ENCODE measurements at places on chromosomes 7 and 10.
A peak's percentile ranks its signal among the peaks of the same experiment; 100 is the strongest.

- no peak for DNase-seq
Observed at GRCh38 chr10:95509251-95509650, 51.9 kb downstream of the SORBS1 start.

GRCh38 chr10:121627876-121628581 is 29.8 kb upstream of the FGFR2 start:
- no peak for DNase-seq

GRCh38 chr10:6999232-6999925 is 411.5 kb downstream of the SFMBT2 start:
- peak; percentile 63 for DNase-seq

DNA sequence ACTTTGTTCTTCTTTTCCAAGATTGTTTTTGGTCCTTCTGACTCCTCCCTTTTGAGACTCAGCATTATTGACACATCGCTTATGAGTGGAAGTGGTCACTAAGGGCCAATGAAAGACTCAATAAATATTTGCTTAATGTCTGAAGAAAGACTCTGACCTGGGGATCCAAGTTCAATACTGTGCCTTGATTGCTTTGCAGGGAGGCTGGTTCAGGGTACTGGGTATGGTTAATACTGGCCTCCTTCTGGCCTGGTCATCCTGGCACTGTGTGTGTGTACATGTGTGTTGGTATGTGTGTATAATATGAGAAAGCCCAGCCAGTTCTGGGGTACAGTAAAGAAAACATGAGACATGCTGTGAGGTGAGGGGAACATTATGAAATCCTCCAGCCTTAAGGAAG is 7.6 kb upstream of the PDZD8 start:
- DNase-seq, result no peak

DNA sequence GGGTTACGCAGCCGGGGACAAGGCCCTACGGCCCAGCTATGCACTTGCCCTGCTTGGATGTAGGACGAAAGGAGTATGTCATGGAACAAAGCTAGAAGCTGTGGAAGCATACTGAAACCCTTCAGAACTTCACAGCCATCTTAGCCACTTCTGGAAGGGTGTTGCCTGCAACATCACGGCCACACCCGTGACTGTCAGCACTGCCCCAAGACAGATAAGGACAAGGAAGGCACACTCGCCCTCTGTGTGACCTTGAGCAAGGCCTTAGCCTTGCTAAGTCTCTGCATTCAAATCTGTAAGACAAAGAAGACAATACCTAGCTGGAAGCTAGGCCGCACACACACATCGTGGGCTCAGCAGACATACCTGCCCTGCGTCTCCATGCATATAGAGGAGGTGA is 352.5 kb upstream of the MGMT start:
- DNase-seq, result no peak

GRCh38 chr7:63030061-63030460 is 968.6 kb upstream of the ZNF722 start:
- no peak for DNase-seq

DNA sequence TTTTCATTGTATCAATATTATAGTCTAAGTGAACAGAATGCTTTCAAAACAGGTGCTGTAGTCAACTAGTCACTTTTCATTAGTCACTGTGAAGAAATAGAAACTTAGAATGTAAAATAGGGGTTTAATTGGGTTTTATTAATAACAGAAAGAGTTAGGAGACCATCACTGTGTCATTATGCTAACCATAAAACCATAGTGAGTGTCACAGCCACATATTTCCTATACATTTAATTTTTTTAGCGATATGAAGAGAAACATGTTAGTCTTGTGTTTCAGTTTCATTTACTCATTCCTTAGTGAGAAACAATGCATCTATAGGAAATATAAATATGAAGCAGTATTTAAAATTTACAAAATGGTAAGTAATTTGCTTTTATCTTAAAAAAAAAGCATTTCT is 22.2 kb downstream of the SPAG6 start:
- no peak for DNase-seq

- DNase-seq, result no peak
Observed at GRCh38 chr10:130185591-130185990, 49.4 kb downstream of the GLRX3 start.

DNA sequence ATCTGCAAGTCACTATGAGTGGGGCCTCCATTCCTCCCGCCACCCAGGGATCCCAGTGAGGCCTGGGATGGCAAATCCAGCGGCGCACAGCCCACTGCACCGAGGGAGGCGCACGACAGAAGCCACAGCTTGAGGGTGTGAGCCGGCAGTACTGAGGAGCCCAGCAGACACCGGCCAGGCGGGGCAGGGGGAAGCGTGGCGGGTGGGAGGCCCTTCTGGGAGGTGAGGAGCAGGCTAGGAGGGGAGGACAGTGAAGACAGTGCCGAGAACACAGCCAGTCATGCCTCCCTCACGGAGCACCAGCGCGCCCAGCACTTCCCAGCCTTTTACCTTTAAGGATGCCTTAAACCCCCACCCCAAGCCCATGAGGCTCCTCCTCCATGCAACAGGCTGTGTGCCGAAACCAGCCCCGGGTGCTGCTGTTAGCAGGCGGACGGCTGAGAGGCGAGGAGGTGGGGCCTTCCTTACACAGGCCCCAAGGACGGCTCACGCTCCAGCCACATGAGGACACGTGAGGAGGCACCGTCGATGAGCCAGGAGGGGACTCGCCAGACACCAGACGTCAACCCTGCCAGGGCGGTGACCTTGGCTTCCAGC is 258.5 kb downstream of the PTPRN2 start:
- DNase-seq, result no peak

GRCh38 chr10:131833446-131834080 is 67.2 kb upstream of the PPP2R2D start:
- DNase-seq, result no peak

DNA sequence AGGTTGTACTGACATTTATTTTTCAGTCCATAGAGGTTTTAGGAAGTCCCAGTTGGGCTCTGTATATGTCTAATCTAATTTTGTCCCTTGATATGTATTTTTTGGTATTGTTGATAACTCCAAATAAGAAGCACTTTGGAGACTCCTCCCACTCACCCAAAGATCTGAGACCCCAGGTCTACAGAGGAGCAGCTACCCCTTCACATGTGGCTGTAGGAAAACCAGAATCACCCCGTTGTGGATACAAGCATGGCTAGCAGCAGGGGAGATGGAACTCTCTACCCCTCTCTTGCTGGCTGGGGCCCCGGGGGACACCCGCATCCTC is 9.4 kb downstream of the HHEX start:
- DNase-seq, result no peak

- no peak for DNase-seq
Observed at GRCh38 chr10:43197834-43198681, 59.8 kb downstream of the CSGALNACT2 start.

DNA sequence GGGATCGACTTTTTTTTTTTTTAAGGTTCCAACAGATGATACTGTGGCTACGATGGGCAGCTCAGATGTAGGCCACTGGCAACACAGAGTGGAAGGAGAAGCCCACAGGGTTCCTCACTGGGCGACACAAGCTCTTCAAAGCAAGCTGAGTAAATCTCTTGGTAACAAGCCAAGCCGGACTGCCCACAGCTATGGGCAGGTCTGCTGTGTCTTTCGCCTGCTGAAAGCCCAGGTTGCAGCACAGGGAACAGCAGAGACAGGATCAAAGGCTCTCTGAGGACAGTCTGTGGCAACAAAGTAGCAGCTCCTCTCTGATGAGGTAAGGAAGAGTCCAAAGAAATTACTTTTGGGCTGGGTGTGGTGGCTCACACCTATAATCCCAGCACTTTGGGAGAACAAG is 83.6 kb downstream of the KCNMA1 start:
- no peak for DNase-seq

DNA sequence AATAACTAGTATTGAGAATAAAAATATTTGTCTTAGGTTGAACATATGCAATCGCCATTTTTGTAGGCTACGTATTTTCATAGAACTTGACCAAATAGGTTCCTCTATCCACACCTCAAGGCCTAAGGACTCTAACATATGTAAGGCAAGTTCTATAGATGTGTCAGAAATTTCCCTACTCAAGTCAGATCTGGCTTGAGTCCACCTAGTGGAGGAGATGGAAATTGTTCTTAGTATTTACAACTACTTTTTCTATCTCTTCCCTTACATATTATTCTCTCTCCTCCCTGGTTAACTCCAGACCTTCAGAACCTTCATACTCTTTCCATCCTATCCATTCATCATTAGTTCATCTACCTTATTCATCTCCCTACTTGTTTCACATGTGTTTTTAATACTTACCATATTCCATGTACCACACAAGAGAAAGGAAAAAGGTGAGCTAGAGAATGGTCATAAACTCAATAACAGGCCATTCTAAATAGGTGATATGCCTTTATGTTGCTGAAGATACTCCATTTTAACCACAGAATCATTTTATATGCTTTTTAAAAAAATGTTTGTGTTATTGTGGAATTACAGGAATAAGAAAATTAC is 174.5 kb upstream of the HDAC9 start:
- no peak for DNase-seq

GRCh38 chr7:142855756-142856564 is 1.1 kb downstream of the EPHB6 start:
- peak; percentile 37 for DNase-seq

GRCh38 chr7:37558320-37559096 is 109.8 kb upstream of the ELMO1 start:
- peak; percentile 29 for DNase-seq

DNA sequence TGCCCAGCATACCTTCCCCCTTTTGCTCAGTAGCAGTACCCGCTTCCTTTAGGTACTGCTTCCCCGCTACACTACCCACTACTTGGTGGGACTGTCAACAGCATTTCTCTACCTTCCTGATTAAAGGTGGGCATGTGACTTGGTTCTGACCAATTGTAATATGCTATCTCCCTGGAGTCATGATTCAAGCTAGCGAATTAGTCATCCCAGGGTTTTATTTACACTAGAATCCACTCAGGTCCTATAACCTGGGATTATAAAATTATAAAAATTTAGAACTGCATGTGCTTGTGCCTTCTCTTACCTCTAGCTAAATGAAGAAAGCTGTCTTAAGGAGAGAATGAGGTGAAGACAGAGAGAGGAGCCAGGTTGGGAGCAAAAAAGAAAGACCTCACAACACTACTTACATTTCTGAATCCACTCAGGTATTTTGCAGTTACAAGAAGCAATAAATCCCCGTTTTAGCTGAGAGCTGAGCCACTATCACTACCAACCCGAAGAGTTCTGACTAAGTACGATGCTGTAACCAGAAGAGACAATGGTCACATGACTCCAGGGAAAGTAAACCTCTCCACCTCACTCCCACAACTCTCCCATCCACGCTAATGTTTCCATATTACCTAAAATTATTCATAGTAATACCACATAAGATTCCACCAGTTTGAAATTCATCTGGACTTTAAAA is 9.7 kb downstream of the GBX1 start:
- DNase-seq, result no peak

GRCh38 chr7:8491544-8492489 is 58.4 kb downstream of the NXPH1 start:
- no peak for DNase-seq

DNA sequence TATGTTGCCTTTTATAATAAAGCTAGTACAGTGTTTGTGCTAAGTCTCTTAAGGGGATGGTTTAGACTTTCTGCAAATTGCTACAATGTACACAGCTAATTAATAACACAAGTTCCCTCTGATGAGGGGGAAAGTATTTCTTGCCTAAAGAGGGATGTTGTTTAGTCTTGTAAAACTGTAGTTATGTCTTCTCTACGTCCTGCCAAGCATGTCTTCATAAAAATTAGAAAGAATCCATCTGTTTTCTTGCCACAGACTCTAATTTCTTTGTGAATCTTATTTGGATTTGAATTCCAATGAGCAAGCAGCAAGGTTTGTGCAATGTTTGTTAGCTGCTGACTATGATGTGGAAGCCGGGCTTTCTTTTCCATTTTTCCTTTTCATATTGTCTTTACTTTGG is 28.2 kb downstream of the ADARB2 start:
- DNase-seq, result no peak

DNA sequence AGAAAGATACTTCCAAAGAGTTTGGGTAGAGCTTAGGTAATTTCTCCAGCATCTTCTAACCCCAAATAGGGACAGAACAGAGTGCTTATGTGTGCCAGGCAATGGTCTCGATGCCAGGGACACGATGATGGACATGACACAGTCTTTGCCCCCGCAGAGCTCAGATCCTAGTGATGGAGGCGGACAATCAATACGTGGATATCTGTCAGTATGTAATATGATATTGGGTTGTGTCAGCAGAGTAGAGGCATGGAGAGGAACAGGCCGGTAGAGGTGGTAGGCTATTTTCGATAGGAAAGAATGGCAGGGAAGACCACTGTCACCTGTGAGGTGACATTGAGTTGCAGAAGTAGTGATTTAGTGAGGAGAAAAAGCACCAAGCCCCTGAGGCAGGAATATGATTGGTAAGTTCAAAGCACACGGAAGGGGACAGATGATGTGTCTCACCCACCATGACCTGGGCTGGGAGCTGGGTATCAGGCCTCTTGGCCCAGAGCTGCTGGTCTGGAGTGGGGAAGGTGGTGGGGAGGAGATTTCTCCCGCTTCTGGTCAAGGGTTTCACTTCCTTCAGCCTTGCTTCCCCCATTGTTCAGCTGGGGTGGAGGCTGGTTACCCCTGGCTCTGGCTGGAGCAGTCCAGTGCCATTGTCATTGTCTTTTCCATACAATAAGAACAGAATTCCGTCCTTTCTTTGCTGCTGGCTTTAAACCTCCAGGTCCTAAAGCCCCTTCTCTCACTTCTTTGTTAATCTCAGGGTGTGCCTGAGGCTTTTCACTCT is 36.0 kb upstream of the SRGN start:
- DNase-seq, result no peak

GRCh38 chr7:138075350-138075749 is 909 bp upstream of the AKR1D1 start:
- DNase-seq, result peak; percentile 5

DNA sequence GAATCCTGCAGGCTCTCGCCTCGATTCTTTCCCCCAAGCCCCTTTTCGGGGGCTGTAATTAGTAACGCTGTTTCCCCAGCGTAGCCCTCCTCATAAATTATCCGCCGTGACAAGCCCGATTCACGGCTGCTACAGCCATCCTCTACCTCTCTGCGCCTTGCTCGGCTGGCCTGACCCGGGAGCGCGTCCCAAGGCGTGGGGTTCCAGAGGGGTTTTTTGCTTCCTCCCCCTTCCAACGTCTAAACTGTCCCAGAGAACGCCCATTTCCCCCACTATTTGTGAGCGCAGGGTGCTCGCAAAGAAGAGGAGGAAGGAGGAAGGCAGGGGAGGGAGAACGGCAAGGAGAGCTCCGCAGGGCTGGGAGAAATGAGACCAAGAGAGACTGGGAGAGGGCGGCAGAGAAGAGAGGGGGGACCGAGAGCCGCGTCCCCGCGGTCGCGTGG is 880 bp downstream of the HOXA5 start:
- no peak for DNase-seq

- no peak for DNase-seq
Observed at GRCh38 chr7:105298439-105298894, 90.3 kb downstream of the SRPK2 start.
